ENCODE measurements at places on chromosomes 5 and 9.

DNA sequence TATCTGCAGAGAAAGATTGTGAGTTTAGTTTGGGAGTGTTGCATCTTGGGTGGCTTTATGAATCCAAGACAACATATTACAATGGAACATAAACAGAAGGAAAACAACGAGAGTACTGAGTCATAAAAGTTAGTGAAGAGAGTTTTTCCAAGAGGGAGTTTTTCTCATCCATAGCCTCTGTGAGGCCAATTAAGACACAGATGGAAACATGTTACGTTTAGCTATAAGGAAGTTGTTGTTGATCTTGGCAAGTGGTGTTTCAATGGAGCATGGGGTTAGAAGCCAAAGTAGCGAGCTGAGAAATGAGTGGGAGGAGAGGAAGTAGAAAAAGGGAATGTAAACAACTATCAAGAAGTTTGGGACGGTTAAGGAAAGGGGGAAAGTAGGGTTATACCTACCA, 53.3 kb upstream of the SPATA31D4 start:
- DNase-seq, result no peak

DNA sequence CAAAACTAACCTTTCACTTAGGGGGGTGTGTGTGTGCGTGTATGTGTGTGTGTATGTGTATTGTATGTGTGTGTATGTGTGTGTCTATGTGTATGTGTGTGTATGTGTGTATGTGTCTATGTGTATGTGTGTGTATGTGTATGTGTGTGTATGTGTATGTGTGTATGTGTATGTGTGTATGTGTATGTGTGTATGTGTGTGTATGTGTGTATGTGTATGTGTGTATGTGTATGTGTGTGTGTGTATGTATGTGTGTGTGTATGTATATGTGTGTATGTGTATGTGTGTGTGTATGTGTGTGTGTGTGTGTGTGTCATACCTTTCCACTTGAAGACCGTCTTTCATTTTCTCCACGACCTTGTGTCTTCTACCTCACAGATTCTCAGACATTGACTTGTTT, 20.8 kb upstream of the FLT4 start:
- no peak for DNase-seq

DNA sequence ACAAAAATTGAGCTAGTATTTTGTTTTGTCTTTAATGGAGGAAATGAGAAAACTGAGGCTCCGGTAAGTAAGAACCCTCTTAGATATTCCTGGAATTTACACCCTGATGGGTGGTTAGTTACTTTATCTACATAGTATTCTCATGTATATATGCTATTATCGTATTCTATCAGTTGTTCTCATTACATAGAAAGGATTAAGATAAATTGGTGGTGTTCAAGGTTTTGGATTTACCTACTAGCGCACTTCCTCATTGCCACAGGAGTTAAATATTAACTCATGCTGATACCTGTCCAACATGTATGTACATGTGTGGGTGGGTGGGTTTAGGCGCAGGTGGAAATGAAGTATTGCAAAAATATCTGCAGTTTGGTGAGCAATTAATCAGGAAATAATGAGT, 61.1 kb upstream of the IFNE start:
- DNase-seq, result no peak

GRCh38 chr9:115837618-115838017, 316.0 kb upstream of the PAPPA start:
- DNase-seq, result no peak

- no peak for DNase-seq
These were observed 93.3 kb upstream of the SLC44A1 start for GRCh38 chr9:105150991-105151685.

GRCh38 chr9:69719367-69719766, 40.4 kb downstream of the PTAR1 start:
- DNase-seq, result no peak

DNA sequence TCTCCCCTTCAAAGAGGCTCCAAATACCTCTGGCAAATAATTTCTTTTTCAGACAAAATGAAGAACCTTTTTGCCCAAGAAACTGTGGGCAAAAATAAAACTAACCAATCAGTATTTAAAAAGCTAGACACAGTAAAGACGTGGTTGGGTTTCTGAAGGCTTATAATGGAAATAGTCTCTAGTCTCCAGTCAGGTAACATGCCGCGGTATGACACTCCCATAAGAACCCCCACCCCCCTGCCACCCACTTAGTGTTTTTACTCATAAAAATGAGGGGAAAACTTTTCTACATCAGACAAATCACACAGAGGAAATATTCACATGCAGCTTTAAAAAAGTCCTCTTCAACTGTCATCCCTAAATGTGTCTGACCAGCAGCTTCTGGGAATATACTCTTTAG, 105.3 kb downstream of the THBS4 start:
- DNase-seq, result no peak

DNA sequence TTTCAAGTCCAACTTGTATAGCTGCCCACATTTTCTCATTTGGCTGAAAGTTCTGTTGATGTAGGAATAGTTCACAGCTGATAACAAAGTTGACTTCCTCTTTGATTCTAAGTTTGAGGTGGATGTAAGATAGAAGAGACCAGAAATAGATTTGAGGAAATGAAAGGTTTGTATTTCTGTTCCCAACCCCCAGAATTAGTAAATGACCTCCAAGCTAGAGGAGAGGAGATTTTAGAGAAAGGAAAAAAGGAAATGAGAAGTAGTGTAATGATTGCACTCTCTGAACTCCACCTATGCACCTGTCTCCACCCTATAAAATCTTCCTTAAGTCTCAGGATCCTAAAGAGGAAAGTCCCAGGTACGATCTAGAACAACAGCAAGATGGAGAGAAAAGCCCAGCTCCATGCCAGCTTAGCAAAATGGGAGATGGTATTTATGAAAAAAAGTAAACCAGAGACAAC, 130.4 kb upstream of the POC5 start:
- no peak for DNase-seq

- peak; percentile 28 for DNase-seq
These were observed 37.4 kb downstream of the P4HA2 start for GRCh38 chr5:132190161-132190817.

GRCh38 chr5:140978983-140979382, 12.7 kb downstream of the PCDHAC2 start:
- DNase-seq, result no peak

Data from nephron progenitor cell (in vitro differentiated cells).